ENCODE measurements at places on chromosomes 2 and 18.

DNA sequence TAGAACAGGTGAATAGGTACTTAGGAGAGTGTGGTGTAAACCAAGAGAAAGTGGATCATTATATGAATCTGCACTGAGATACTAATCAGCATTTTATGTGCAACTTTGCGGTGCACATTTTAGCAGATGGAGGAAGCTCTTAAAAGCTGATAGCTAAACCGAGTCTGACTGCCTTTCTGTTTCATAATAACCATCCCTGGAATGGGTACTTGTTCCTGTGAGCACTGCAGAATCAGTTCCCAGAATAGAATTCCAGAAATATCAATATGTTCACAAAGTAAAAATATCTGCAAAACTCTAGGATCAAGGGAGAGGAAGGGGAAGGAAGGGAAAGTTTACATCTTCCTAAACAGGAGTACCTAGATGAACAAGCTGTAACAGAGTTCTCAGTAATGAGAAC, 432.2 kb upstream of the HNRNPA3 start:
- no peak for DNase-seq

GRCh38 chr2:15956751-15957736, 16.7 kb downstream of the MYCN start:
- DNase-seq, result no peak

DNA sequence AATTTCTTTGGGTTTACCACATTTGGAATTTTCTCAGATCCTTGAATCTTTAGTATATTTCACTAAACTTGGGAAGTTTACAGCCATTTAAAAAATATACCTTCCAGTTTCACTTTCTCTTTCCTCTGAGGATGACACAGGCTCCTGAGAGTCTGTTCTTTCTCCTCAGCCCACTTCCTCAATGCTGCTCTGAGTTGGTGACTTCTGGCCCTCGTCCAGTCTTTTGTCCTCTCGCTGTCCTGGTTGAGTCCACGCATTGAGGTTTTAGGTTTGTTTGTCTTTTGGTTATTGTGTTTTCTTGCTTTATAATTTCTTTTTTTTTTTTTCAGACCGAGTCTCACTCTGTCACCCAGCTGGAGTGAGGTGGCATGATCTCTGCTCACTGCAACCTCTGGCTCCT, 40.7 kb upstream of the GALR1 start:
- no peak for DNase-seq

DNA sequence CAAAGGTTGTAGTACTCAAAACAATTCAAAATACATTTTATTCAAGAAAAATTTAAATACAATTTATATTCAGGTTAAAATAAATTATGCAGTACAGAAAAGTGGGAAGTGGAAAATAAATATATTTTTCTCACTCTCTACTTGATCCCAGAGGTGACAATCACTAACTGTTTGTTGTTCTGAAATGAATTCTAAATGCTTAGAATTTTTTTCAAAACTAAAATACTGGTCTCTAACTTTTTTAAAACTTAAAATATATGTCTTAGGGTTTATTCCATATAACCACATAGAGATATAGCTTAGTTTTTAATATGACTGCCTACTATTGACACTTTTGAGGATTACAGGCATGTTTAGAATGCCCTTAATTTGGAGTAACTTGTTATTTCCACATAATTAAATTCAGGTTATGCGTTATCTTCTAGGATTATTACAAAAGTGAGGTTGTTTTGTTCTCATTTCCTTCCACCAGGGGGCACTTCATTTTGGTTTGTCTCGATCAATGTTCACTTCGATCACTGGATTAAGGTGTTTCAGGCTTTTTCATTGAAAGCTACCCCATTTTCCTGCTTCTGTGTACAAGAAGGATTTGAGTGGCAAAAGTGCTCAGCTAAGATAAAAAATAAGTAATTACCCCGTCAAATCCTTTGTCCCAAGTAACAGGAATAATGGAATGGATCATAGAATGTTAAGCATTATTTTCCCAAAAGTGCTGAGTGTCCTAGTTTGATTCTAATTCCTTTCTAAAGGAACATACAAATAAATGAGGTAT, 27.1 kb upstream of the TFPI start:
- peak; percentile 50 for DNase-seq

DNA sequence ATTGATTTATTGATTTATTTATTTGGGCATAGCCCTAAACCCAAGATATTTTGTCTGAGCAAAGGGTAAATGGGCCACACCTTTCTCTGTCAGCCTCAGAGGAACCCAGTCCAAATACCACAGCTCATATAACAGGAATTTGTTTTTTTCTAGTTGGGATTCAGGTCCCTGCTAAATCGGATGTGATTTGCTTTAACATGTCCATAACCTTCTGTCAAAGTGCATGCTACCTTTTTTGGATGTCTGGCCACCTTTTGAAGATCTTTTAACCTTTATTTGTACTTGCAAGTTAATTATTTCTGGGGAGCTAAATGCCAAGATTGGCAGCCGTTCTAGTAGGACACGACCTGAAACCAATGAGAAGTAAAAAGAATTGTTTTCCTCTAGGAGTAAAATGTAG, 303.2 kb upstream of the UBE2E3 start:
- DNase-seq, result no peak

DNA sequence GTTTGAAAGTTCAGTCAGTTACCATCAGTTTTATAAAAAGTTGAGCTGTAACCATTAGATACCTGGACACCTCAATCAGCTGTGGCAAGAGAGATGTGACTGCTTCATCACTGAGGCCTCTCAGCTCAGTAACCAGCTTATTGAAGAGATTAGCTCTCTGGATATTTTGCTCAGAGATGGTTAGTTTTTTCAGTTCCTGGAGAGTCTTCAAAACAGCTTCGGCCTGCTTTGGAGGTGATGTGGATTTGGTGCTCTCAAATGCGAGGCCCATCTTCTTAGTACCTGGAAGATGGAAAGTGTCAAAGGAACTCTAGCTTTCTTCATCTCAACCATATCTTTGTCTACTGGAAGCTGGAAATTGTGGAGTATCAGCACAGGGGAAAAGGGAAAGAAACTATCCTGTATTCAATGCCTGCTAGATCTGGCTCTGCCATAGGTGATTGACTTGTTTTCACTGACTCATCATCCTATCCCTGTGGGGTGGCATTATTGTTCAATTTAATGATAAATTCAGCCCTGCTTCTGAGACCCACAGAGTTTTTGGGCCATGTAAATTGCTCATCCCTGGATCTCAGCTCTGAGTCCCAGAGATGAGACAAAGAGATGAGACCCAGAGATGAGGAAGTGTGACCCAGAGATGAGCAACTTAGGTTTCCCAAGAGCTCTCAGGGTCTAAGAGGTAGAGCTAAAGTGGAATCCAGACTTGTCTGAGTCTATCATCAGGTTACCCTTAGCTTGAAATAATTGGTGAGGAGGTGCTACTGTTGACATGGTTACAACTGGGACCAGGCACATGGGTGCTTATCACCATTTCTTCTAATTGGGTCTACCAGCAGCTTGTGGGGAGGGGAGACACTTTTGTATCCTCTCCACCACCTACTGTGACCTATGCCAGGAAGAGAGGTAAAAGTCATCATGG, 10.4 kb downstream of the APOB start:
- DNase-seq, result no peak

DNA sequence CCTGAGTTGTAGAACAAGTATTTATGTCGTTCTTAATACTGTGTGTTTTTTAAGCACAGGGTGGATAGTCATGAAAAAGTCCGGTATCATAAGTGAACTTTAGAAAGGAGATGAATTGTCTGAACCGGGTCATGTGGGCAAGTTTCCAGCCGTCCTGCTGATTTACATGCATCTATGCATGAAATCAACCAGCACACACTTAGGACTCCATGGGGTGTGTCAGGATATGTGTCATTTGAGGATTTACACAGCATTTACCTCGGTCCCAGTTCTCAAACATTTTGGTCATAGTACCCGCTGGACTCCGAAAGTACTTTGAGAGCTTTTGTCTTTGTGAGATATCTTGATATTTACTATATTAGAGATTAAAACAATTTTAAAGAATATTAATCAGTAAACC, 47.5 kb upstream of the TWSG1 start:
- no peak for DNase-seq

- DNase-seq, result peak; percentile 58
Observed at GRCh38 chr2:24049485-24050021, at the start of gene FKBP1B. FKBP1B (plus strand) TSS chr2:24049741; CDS start chr2:24049850, 109 bp downstream.

DNA sequence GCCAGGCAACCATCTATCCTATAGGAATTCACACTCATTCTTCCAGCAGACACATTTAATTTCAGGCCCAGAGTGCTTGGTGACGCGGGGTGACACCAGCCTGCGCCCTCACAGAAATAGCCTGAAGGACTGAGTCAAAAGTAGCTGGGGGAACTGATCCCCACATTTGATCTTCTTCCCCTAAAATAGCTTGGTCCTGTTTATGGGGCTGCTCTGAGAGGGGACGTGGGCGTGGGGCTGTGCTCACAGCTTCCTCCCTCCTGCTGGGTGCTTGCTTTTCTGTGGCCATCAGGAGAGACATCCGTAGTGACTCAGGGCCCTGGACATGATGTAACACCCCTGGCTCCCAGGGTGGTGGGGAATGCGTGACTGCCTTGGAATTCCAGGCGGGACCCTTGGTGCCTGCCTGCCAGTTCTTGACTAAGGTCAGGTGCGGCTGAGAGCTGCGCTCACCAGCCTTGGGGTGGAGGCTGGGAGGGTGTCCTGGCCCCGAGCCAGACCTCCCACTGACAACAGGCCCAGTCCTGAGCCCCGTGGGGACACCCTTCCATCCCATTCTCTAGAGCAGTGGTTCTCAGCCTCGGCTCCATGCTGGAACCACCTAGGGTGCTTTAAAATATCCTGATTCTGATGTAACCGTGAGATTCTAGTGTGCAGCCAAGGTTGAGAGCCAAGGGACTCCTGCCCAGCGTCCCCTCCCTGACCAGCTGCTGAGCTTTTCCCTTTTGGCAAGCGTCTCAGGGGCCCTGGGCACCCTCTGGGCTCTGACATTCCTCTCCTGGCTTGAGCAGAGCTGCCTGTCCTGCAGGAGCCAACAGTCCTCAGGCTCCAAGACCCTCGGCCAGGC, 47.4 kb upstream of the SMAD7 start:
- DNase-seq, result no peak

GRCh38 chr2:162327134-162327769, 8.8 kb upstream of the IFIH1 start:
- no peak for DNase-seq

DNA sequence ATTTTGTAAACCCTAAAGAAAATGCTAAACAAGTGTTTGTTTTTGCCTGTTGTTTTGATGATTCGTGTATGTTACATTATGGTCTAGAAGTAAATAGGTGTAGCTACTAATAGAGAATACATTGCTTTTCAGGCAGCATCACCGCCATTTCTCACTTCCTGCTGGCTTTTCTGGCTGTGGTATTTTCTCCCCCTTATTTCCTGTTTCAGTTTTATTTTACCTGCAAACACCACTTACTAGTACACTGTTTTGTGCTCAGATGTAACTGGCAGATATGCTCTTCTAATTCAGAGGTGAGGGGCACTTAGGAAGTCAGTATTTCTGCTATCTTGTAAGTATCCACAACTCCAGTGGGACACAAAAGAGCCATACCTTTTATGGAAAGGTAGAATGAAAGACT, 38.1 kb upstream of the SLC3A1 start:
- DNase-seq, result no peak

DNA sequence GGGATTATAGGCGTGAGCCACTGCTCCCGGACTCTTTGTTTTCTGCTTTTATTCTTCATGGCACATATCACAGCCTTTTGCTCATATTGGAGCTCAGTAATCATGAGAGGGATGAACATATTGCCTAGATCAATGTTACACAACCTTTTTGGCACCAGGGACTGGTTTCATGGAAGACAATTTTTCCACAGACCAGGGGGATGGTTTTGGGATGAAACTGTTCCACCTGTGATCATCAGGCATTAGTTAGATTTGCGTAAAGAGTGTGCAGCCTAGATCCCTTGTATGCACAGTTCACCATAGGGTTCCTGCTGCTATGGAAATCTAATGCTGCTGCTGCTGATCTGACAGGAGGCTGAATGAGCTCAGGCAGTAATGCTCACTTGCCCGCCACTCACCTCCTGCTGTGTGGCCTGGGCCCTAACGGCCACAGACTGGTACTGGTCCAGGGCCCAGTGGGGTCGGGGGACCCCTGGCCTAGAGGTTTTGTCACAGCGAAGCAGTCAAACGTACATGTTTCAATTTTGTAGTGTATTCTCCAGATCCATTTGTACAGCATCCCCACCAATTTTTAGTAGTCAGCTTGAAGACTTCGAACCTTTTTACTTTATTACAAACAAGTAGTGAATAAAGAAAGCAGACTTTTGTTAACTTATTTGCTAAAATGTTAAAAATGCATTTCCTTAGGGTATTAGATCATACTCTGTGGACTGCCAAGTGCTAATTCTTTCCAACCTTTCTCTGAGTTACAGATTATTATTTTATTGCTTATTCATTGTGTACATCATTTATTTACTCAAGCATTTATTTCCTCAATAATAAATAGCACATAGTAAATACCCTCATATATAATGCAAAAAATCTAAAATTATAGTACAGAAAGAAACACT, 6.2 kb downstream of the DAW1 start:
- no peak for DNase-seq

- no peak for DNase-seq
Observed at GRCh38 chr2:113076954-113077669, 9.3 kb downstream of the IL1F10 start.

DNA sequence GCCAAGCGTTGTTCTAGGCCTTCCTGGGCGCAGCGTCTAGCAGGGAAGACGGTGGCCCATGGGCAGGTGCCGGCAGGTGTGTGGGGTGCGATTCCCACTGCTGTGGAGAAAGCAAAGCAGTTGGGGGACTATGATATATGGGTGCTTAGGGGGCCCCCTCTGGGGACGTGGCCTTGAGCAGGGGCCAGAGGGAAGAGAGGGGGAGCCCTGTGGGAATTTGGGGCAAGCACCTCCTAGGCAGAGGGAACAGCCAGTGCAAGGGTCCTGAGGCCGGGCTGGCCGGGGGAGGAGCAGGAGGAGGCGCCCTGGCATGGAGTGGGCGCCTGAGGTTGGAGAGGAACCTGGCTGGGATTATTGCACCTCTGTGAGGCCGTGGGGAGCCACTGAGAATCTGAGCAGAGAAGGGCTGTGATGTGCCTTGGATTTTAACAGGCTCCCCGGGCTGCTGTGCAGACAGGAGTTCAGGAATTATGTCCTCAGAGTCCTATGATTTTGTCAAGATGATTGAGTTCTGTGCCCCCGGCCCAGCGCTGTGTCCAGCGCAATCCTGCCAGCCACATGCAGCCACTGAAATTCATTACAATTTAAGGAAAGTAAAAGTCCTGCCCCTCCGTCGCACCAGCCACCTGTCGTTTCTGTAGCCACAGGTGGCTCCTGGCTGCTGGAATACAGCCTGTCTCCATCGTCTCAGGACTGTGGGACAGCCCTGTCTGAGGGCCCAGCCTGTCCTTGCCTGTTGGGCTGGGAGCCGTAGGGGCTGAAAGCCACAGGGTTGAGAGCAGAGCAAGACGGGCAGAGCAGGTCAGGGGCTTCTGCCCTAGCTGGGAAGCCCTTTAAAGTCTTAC, 9.1 kb upstream of the KLHL30 start:
- DNase-seq, result no peak

GRCh38 chr2:229748950-229749349, 34.6 kb upstream of the DNER start:
- no peak for DNase-seq
